ENCODE measurements at places on chromosomes 1 and 21.

DNA sequence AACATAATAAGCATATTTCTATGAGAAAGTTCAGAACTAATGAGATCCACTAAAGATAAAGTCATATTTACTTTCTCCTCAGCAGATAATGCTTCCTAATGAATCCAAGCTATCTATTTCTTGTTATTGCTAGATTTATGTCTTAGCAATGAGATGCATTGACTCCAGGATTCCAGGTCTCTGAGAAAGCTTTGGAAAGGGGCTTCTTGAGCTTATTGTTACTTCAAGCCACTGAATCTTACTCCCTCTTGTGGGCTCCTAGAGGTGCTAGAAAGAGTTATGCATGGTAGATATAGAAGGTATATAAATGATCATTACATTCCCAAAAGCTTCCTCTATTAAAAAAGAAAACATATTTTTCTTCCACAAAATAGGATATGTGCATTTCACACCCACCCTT is 246.4 kb upstream of the ADAMTS5 start:
- DNase-seq = no peak

DNA sequence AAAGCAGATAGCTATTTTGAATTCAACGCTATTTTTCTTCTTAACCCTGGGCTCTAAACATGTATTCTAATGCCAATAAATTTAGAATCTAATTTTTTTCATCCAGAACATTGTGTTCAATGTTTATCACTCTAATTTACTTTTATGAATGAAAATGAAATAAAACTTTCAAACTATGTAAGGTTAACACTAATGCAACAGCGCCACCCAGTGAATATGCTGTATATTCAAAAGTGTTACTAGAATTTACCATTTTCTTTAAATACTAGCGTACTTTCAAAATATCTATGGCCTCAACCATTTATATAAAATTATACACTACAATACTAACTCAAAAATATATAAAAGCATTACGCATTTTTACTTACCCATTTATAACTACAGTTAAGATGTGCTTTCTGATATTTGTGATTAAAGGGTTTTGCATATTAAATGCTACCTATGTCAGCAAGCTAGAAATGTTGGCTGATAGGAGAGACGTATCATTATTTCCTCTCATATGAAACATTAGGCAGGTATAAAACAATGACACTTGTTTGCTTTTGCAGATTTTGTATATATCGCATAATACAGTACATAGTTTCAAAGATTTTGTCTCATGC is 5.9 kb upstream of the NUF2 start:
- peak; percentile 30 for DNase-seq

DNA sequence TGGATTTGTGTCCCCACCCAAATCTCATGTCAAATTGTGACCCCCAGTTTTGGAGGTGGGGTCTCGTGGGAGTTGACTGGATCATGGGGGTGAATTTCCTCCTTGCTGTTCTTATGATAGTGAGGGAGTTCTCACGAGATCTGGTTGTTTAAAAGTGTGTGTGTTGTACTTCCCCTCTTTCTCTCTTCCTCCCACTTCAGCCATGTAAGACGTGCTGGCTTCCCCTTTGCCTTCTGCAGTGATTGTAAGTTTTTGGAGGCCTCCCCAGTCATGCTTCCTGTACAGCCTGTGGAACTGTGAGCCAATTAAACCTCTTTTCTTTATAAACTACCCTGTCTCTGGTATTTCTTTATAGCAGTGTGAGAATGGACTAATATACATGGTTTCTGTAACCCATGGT is 64.6 kb downstream of the RHOU start:
- DNase-seq = no peak

DNA sequence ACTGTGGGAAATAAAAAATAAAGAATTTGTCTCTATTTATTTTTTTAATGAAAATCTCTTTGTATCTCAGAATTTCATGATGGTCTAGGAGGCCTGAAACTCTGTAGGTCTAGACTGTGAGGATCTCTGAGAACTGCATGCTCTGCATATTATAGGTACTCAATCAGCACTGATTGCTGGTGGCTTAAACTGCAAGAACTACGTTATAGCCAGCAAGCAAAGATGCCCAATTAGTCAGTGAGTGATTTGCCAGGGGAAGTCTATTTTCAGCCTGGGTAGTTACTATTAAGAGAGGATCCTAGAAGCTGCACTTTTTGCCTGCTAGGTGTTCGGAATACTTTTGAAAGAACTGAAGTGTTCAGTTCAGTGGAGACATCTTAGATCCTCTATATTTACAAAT is 87.4 kb downstream of the GPR52 start:
- no peak for DNase-seq

DNA sequence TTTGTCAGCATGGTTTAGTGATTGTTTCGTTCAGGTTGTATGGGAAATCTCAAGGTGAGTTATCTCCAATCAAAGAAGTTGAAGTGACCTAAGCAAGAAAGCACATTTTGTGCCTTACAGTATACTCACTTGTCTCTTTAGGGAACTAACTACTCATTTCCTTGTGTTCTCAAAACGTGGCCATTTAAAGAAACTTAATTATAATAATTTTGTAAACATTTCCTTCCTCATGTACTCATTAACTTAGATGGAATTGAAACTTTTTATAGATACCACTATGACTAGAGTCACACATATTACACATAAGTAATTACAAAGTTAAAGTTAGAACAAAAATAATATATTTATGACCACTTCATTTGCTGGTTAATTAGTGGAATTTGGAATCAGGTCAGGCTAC is 552.6 kb downstream of the MRPL39 start:
- DNase-seq = no peak

DNA sequence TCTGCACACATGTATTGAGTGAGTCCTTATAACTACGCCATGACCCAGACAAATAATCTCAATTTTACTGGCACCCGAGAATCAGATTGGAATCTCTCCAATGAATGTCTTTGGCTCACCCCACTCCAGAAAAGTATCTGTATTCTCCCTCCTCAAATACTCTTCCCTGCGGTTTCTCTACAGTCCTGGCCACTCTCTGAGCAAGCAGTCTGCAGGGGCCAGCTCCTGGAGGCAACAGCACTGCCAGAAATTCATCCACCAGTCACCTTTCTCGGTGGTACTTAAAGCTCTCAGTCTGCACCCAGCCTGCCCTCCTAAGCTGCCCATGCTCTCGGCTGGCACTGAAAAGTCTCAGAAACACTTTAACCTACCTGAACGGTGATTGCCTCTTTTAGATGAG is 16.1 kb upstream of the LYST start:
- DNase-seq = no peak

- DNase-seq = no peak
Measured at GRCh38 chr1:156875341-156875615, 14.6 kb downstream of the NTRK1 start.

DNA sequence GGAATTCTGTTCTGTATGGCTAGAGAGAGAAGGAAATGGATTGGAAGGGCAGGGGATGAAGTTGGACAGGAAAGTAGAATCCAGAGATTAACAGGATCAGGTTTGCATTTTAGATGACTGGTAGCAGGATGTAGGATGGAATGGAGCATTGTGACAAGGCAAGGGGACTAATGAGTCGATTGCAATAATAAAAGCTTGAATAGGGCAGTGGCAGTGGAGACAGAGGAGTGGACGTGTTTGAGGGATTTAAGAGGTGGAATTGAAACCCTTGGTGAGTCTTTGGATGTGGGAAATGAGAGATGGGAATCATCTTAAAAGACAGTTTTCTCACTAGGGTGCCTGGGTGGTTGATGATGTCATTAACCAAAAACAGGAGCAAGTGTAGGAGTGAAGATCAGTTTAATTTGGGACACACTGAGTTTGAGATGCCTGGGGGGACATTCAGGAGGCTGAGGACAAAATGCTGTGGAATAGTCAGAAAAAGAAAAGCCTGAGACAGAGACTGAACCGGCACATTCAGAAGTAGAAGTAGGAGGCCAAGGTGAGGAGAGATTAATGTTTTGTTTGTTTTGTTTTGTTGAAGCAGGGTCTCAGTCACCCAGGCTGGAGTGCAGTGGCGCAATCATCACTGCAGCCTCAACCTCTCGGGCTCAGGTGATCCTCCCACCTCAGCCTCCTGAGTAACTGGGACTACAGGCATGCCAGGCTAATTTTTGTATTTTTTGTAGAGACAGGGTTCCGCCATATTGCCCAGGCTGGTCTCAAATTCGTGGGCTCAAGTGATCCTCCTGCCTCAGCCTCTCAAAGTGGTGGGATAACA is 29.1 kb upstream of the C1orf146 start:
- DNase-seq = no peak

DNA sequence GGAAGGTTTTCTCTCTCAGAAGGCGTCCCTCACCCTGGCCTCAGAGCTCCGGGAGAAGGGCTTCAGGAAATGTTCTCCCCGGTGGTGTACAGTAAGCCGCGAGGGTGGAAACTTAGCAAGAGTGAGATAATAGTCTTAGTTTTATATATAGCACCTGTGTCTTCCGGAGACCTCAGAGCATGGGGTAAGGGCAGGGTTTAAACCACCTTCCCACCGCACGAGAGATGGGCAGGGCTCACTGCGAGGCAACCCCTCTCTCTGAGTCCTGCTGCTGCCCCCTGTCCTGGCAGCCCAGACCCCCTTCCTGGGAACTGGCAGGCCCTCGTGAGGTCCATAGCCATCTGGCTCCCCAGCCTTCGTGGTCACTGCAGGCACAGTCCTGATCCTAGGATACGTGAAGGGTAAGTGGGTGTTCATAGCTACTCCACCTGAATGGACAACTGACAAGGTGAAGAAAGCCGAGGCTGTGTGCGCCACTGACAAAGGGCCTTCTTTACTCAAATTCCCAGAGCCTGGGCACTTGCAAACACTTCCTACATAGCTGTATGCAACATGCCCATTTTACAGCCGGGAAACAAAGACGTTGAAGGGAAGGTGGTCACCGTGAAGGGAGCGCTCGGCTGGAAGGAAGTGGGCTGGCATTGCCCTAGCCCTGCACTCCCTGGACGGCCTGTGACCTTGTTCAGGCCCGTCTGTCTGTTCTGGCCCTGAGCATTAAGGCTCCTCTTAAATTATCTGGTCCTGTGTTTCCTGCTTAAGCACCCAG is 26.9 kb downstream of the ITPKB start:
- DNase-seq = no peak

GRCh38 chr1:196661345-196661744 is 9.5 kb downstream of the CFH start:
- no peak for DNase-seq

GRCh38 chr1:29052100-29052499 is 71.6 kb downstream of the TMEM200B start:
- no peak for DNase-seq

DNA sequence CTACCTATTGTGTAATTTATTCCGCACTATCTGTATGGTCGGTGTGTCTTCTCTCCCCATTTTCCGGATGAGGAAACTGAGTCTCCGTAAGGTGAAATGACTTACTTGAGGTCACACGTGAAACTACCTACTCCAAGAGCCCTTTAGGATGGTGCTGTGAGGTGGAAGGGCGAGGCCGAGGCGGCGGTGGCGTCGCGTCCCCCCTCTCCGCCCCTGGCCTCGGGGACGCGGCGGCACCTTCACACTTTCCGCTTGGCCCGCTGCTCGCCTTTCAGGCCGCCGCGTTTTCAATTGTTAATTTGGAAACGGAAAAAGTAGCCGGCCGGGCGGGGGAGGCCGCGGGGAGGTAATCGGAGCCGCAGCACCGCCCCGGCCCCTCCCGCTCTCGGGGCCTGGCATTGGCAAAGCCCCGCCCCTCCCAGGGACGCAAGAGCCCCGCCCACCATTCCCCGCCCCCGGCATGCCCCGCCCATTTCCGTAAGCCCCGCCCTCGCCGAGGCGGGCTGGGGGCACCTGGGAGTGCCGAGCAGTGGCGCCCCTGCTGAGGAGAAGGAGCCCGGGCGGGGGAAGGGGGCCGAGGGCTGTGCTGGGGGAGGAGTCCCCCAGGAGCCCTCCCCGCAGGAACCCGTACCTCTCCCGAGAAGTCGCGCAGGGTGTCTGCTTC is 18.6 kb downstream of the KCNQ4 start:
- DNase-seq = peak; percentile 81

- peak; percentile 82 for DNase-seq
Measured at GRCh38 chr1:65195495-65196417, 47.8 kb downstream of the AK4 start.

GRCh38 chr1:1832166-1832565 is 53.9 kb upstream of the NADK start:
- no peak for DNase-seq

- DNase-seq = no peak
Measured at GRCh38 chr1:18118491-18118890, 10.9 kb downstream of the IGSF21 start.

- peak; percentile 2 for DNase-seq
Measured at GRCh38 chr1:209485167-209485566, 98.3 kb upstream of the CAMK1G start.

DNA sequence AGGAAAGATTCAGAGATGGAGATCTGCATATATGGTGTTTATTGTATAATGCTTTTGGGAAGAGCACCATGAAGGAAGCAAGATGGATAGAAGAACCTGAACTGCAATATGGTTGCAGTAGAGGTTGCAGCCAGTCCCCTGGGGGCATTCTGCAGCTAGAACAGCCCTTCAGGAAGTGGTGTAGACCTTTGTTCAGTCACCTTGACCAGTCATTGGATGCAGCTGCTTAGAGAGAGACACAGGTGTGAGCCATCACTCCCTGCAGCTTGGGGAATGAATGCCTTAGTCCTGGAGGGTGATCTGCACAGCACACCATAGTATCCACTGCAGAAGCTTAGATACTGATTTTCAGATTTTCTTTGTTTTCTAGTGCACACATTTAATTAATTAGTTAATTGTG is 42.3 kb downstream of the NEK7 start:
- DNase-seq = no peak

DNA sequence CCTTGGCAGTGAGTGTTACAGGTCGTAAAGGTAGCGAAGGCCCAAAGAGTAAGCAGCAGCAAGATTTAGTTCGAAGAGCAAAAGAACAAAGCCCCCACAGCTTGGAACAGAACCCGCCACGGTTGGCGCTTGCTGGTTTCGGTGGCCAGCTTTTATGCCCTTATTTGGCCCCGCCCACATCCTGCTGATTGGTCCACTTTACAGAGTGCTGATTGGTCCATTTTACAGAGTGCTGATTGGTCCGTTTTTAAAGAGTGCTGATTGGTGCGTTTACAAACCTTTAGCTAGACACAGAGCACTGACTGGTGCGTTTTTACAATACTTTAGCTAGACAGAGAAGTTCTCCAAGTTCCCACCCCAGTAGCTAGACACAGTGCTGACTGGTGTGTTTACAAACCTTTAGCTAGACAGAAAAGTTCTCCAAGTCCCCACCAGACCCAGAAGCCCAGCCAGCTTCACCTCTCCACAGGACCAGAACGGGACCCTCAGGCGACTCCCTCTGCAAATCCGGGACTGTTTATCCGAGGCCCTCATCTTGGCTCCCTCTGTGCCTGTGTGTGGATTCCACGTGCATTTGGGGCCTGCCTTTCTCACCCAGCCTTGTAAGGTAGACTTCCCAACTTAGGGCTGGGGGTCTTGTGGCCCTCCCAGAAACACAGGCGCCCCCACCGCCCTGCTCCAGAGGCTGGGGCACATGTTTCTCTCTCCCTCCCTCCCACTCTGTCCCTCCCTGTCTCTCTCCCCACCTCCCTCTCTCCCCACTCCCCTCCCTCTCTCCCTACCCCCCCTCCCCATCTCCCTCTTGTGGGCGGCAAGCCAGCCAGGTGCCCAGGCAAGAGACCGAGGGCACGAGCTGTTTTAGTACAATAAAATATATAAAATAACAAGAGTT is 12.6 kb downstream of the FTCD start:
- DNase-seq = no peak

GRCh38 chr1:218209351-218209861 is 75.7 kb upstream of the RRP15 start:
- no peak for DNase-seq

GRCh38 chr1:31688233-31688918 is 15.4 kb downstream of the COL16A1 start:
- no peak for DNase-seq

Measured in hindlimb muscle (tissue), 1 donor.